Right lung (tissue), 10 donors: ENCODE measurements at places on chromosomes 1 and 21. TPM values are rescaled to one million over a fixed set of nuclear protein-coding genes. Genes with fewer than 3 reads are reported as not detected.
A peak's percentile ranks its signal among the peaks of the same experiment; 100 is the strongest.

Gene NLRP3
- polyA plus RNA-seq: 1.2 TPM

Gene S100A7
- not detected for polyA plus RNA-seq

Gene MORN1
- 14.9 TPM for polyA plus RNA-seq

Gene OR2T29
- not detected for polyA plus RNA-seq

Gene MANEAL
- 5.5 TPM for polyA plus RNA-seq

Gene NUDT17
- 10.5 TPM for polyA plus RNA-seq

Gene ACKR1
- 4.5 TPM for polyA plus RNA-seq

Gene KRTAP12-3
- not detected for polyA plus RNA-seq

GRCh38 chr1:97489834-97490233, 431.0 kb downstream of the DPYD start:
- DNase-seq: no peak

DNA sequence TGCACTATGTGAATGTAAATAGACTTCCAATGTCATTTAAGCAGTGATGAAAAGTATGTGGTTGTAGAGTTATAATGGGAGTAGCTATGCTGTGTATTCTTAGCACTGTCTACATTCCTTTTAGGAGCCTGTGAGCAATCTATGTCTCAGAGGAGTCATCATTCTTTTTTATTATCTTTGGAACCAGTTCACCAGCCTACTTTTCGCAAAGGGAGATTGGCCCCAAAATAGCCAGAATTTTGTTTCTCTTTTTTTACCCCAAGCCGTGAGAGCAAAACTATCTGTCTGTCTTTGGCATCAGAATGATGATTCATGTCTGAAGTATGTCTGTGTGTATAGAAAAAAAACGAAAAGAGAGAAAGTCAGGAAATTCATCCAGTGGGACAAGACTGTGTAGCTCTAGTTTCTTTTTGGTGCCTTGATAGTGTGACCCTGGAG, 44.2 kb downstream of the OSBPL9 start:
- no peak for DNase-seq

DNA sequence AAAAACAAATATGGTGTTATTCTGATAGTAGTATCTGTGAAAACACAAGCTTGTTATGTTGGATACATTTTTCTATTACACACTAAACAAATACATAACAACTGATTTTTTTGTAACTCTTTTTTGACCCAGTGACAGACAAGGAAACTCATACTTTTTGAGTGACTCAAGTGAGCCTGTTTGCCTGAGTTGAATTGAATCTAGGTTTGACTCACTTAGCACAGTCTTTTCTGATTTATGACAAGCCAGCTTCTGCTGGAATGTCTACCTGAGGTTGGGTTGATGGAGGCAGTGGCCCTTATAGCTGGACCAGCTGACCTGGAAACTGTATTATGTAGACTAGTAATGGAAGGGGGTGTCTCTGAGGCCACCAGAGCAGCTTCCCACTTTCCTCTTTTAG, 4.2 kb upstream of the CLCA4 start:
- no peak for DNase-seq

- no peak for DNase-seq
Measured at GRCh38 chr1:117540532-117540931, 65.3 kb upstream of the TENT5C start.

DNA sequence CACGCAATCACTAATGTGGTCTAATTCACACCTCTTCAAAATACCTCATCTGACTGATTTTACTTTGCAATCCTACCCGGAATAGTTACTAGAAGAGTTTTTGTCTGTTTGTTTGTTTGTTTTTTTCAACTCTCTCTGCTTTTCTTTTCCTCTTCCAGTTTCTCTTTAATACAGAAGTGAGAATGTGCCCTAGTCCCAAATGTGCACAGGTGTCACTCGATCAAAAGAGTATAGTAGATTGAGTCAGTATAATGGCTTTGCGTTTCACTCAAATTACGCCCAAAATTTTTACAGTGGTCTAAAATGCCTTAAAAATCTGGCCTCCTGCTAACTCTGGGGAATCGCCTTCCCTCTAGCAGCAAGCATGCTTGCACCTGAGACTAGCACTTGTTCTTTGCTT, 1536.8 kb downstream of the KCNT2 start:
- no peak for DNase-seq

DNA sequence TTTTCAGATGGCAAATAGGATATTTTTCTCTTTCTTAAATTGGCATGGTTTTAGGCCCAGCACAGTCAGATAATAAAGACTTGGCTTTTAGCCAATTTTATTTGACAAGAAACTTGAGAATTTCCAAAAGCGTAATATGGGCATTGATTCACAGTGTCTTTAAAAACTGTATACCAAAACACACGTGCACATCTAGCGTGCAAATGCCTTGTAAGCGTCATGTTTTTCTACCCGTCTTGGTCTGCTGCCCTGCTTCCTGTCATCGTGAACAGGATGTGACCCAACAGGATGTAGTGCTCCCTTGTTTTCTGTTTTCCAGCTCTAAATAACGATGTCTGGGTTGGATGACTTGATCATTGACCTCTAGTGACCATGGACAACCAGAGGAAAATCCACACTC, 24.7 kb upstream of the SLC44A3 start:
- DNase-seq: no peak

DNA sequence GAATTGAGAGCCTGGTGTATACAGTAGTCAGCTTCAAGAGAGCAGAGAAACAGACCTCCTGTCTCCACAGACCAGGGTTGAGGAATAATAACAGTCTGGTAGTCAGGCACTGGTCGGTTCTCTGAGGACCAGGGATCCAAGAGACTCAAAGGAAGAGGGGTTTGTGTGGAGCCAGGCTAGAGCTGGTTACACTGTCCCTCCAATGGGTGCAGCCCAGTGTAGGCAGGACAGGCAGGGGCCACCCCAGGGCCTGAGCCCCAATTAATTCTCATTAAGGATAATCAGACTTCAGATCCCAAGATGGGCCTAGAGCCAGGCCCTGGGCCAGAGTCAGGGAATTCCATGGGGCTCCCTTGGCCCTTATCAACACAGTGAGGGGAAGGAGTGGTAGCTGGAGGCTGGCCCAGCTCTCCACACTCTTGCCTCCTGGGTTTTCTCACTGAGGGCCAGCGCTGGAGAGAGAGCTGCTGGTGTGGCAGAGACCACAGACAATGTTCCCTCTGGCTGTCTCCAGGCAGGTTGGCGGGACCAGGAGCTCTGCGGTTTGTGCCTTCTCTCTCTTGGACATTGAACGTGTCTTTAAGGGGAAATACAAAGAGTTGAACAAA, 9.1 kb downstream of the SEMA4A start:
- no peak for DNase-seq

GRCh38 chr1:153190373-153190772, 12.9 kb upstream of the LELP1 start:
- DNase-seq: no peak

DNA sequence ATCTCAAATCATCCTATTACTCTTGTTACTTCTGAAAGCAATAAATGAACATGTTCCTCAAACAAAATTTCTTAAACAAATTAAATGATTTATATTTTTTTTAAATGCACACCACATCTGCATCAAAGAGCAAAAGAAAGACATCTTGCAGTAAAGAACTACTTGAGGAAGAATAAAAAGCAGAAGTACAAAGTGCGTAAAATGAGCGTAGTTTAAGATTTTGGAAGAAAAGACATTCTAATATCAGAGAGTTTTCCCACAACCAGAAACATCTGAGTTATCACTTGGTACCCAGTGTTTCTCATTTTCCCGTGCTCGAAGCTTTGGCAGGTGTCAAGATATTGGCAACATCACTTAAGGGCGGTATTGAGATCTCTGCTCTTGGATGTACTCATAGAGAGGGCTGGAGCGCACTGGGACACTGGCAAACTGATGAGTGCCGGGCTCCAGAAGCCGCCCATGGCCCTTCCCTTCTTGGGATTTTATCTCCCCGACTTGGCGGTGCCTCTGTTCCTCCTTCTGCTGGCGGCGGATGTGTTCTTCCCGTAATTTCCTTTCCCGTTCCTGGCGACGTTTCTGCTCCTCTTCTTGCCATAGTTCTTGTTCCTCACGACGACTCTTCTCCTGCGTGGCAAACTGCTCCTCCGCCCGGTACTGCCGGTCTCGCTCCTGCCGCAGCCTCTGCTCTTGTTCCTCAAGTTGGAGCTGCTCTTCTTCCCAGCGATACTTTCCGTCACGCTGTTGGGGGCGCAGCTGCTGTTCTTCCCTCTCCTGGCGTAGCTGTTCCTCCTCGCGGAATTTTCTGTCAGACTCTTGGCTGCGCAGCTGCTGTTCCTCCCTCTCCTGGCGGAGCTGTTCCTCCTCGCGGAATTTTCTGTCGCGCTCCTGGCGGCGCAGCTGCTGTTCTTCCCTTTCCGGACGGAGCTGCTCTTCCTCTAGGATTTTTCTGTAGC, 7.9 kb downstream of the TCHH start:
- no peak for DNase-seq

DNA sequence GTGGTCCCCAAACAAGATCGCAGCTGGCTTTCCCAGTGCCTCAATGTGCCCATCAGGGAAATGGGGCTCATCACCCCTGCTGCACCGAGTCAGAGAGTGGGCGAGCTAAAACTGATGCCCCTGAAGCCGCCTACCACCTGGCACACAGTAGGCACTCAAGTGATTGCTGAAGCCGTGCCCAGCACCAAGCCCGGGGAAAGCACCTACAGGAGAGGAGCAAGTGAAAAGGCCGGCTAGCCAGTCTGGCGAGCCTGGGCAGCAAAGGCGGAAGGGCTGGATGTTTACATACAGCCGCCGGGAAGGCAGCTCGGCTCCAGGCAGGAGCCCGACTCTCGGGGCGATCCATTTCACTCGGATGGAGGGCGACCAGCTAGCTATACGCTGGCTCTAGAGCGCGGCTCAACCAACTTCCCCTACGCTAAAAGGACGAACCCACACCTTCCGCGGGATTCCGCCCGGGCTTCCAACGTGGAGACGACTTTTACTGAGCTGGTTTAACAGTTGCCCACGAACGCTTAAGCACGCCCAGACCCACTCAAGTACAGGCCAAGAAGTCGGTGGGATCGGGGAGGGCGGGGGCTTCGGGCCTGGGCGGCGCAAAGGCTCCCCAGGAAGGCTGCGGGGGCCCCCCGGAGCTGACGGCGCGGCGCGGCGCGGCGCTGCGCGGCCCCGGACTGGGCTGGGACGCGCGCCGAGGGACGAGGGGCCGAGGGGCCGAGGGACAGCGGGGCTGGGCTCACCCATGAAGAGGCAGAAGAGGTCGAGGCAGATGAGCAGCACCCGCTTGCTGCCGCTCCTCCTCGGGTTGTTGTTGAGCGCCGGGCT, 1.0 kb downstream of the PLPP3 start:
- peak; percentile 62 for DNase-seq

DNA sequence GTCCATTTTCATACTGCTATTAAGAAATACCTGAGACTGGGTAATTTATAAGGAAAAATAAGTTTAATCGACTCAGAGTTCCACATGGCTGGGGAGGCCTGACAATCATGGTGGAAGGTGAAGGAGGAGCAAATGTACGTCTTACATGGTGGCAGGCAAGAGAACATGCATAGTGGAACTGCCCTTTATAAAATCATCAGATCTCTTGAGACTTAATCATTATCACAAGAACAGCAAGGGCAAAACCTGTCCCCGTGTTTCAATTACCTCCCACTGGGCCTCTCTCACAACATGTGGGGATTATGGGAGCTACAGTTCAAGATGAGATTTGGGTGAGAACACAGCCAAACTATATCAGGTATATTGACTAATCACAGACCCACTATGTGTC, 370.2 kb upstream of the USP24 start:
- no peak for DNase-seq

GRCh38 chr21:36636439-36636838, 62.5 kb upstream of the SIM2 start:
- DNase-seq: no peak

- no peak for DNase-seq
Measured at GRCh38 chr1:203480084-203480483, 4.5 kb downstream of the PRELP start.

GRCh38 chr1:42703888-42704464, 21.8 kb downstream of the YBX1 start:
- no peak for DNase-seq

DNA sequence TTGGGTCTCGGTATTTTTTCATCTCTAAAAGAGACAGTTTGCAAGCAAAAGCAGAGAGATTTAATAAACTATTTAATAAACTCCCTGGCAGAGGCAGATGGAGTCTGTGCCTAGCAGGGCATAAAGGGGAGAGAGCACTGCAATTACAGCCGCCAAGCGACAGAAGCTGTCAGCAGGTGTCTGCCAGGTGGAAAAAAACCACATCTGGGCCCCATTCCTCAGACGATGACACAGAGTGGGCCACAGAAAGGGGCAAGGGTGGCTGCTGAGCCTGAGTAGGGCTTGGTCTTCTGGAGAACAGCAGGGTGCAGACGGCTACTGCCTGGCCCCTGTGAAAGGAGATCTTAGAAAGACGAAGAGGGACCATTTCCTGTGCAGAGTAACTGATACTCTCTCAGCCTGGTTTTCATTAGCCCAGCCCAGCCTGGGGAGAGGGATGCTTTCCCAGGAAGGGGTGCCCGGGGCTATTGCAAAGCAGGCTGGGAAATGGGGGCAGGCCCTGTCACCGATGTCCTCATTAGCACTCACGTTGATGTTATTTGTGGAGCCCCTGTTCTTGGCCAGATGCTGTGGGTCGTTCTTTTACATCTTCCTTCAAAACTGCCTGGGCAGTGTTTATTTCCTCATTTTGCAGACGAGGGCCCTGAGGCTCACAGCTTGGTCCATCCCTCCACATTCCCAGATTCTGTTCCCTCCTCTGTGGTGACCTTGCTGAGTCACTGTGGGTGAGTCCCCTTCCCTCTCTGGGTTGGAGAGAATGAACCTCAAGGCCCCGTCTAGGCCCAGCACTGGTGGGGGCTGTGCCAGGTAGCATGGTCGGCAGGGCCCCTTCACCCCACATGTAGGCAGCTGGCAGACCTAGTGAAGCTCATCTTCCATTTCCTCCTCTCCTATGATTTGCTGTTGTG, 472.7 kb downstream of the PTPRU start:
- no peak for DNase-seq

- DNase-seq: no peak
Measured at GRCh38 chr1:93005252-93005598, 44.0 kb upstream of the DIPK1A start.

- DNase-seq: no peak
Measured at GRCh38 chr21:34065027-34065426, 8.4 kb upstream of the MRPS6 start.

- peak; percentile 81 for DNase-seq
Measured at GRCh38 chr1:56255516-56256152, 323.7 kb downstream of the PLPP3 start.
